ENCODE measurements at places on chromosomes 3 and 15.

- DNase-seq: peak; percentile 70
These were observed 15.4 kb downstream of the NR2C2 start for GRCh38 chr3:14962762-14963161.

DNA sequence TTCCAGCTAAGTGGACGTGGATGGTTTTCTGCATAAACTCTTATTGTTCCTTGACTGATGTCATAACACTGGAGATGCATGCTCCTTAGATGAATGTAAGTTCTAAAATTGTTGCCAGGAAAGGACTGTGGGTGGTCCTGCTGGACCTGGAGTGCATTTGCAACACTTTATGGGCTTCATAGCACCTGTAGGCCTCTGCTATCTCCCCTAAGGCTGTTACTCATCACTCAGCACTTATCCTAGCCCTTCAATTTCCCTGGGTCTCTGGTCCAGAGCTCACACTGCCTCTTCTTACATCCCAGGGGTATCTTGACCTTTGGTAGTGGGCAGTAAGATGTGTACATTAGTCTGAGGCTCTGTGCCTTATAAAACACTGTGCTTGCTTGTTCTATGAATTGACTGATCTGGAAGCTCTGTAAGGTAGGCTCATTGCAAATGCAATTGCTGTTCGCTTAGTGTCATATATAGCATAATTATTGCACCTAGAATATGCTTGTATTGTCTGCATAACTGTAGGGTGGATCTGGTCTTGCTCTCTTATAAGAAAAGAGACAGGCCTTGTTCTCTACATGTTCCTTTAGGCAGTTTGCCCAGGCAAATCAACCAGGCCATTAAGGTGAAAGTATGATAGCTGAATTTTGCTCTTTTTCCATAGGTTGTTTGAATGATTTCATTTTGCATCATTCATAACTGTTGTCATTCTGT is 35.8 kb downstream of the SLCO3A1 start:
- no peak for DNase-seq

- peak; percentile 62 for DNase-seq
These were observed 747 bp downstream of the PLD1 start for GRCh38 chr3:171809611-171809860.

DNA sequence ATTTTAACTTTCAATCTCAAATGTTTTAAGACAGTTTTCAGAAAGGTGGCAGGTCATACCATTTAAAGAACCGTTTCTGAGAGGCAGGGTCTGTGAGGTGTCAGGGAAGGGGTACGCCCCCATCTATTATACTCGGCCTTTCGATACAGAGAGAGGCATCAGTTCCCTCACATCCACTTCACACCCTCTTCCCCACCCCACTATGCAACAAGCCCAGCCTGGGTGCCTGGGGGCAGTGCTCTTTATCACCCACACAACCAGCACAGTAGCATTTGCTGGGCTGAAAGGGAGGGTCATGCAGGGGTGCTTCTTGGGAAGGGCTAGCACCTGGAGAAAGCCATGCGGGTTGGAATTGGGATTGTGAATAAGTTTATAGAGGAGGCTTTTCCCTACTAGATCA is 56.0 kb upstream of the KCNMB2 start:
- DNase-seq: no peak

GRCh38 chr15:38054488-38054887 is 120.0 kb downstream of the TMCO5A start:
- DNase-seq: peak; percentile 67

- DNase-seq: no peak
These were observed 467 bp downstream of the TIPIN start for GRCh38 chr15:66356077-66356358.

GRCh38 chr3:160747422-160747821 is 8.6 kb upstream of the PPM1L start:
- no peak for DNase-seq

- DNase-seq: peak; percentile 42
These were observed 230.6 kb upstream of the CNTN3 start for GRCh38 chr3:74845081-74845480.

DNA sequence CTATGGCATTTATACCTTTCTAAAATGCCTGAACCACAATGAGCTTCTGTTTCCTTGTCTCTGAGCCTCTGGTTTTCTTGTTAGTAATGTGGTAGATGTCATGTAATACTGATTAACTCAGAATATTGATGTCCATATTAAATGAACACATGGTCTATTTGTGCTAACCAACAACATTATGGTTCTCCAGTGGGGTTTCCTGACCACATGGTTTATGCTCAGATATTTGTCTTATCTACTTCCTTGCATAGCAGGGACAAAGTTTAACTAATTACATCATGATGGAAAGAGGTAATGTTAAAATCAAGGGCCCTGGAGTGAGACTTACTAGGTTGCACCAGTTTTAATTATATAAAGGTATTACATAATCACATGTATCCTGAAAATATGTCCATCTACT is 62.6 kb upstream of the SCN10A start:
- no peak for DNase-seq

DNA sequence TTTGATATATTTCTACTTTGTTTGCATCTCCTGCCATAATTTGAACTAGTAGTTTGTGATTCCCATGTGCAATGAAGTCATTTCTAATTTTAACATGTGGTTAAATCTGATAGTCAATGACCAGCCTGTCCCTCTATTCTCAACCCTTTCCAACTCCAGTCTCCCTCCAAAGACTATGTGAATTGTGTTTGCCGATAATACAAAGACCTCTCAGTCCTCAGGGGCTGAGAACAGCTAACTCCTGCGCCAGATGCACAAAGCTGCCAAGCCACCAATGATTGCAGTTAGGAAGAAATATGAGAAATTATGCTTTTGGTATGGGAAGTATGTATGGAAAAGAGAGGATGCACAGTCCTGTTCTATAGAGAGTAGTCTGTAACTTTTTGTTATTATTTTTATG is 54.0 kb downstream of the KCNH8 start:
- no peak for DNase-seq

DNA sequence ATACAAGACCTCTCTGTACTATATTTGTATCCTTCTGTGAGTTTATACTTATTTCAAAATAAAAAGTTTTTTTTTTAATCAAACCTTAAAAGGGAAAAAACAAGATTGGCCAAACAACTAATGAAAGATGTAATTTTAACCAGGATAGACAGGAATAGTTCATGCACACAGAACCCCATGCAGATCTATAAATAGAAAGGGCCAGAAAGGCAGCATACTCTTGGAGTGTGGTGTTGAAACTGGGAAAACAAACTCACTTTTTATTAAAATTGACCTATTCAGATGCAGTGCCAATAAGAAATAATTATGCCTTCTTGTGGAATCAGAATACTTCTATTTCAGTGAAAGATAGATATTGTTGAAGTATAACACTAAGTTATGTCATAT is 204.6 kb downstream of the PLCL2 start:
- no peak for DNase-seq

- DNase-seq: no peak
These were observed 2.3 kb downstream of the TSPAN3 start for GRCh38 chr15:77068633-77069032.

- no peak for DNase-seq
These were observed 85.8 kb upstream of the OSBPL11 start for GRCh38 chr3:125681146-125681545.

DNA sequence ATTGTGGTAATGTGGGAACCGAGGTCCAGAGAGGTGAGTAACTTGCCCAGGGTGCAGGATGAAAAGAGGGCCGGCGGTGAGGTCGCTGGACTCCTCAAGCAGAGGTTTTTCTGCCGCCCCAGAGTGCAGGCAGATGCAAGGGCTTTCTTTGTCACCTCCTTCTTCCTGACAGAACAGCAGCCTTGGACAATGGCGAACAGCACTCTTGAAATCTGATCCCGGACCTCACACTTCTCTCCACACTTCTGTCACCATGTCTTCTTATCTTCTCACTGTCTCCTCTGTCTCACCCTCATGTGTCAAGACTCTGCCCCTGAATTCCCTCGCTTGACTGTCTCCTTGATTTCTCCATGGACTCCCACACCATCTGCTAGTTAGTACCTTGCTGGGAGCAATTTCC is 15.4 kb upstream of the VPS8 start:
- DNase-seq: no peak

- DNase-seq: no peak
These were observed 23.7 kb downstream of the SETMAR start for GRCh38 chr3:4326868-4327267.

DNA sequence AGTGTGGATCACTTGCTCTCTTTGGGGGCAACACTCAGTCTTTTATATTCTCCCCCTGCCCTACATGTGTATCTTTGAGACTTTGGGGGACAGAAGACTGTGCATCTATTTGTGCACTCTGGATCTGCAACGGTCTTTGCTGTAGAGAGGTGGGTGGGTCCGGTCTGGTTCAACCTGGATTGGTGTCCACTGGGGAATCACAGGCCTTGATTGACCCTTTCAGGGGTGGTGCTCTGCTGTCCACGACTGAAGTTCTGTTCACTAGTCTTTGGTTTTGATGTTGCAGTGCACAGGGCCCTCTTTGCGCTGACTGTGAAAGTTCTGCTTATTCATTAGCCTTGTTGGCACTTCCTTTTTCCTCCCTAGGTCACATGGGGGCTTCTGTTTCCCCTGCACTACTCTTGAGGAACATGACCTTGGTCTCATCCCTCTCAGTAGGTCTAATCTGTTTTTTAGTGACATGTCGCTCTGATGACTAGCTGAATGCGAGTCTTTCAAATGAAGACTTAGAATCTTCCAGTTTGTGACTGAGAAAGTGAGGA is 284.2 kb downstream of the SV2B start:
- DNase-seq: no peak

GRCh38 chr3:54033761-54034160 is 88.6 kb upstream of the CACNA2D3 start:
- DNase-seq: no peak

- no peak for DNase-seq
These were observed 316.7 kb upstream of the TBL1XR1 start for GRCh38 chr3:177513815-177514610.

GRCh38 chr3:94009608-94010007 is 18.8 kb downstream of the STX19 start:
- no peak for DNase-seq

- no peak for DNase-seq
These were observed 38.7 kb downstream of the PDIA5 start for GRCh38 chr3:123105201-123106189.

DNA sequence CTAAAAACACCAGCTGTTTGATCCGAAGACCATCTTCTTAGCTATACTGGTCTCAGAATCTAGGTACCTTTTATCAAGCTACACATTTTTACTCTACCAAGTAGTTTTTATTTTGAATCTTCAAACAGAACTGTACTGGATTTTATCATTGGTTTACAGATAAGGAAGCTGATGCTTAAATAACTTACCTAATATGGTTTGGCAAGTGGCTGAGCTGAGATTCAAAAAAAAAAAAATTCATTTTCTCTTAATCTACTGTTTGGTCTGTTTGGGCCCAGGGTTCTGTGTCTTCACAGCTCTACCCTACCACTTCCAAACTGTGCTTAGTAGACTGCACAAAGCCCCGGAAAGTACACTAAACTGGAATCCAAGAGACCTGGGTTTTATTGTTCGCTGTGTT is 35.7 kb downstream of the ZNF860 start:
- DNase-seq: no peak

DNA sequence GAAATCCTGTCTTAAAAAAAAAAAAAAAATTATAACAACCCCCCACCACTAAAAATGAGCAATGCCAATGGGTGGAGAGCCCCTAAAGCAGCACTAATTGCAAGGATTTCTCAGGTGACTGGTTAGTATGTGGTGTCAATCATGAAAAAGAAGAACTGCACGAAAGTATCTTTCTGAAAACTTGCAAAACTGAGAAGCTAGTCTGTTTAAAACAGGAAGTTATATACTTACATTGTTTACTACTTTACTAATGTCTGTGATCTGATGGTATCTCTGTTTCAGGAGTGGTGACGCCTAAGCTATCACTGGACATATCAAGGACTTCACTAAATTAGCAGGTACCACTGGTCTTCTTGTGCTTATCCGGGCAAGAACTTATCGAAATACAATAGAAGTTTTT is at the start of gene CCR3:
CCR3 (plus strand) TSS at position 341 of the 400 bp plus-strand sequence. CDS start 22,699 bp downstream, outside the sequence.
- no peak for DNase-seq

DNA sequence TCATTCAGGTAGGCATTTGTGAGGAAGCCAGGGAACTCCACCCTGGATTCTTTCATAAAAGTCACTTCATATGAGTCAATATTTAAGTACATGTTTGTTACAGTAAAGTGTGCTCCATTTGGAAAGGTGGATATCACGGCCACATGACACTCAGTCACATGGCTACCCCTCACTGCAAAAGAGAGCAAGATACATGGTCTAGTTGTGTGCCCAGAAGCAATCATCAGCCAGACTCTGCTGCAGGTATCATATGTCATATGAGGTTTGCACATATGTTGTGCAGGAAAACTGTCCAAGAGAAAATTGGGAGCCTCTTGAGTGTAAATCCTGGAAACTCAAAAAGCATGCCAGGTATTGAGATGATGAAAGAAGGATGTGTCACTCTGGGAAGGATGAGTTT is 55.0 kb upstream of the NMNAT3 start:
- DNase-seq: no peak

DNA sequence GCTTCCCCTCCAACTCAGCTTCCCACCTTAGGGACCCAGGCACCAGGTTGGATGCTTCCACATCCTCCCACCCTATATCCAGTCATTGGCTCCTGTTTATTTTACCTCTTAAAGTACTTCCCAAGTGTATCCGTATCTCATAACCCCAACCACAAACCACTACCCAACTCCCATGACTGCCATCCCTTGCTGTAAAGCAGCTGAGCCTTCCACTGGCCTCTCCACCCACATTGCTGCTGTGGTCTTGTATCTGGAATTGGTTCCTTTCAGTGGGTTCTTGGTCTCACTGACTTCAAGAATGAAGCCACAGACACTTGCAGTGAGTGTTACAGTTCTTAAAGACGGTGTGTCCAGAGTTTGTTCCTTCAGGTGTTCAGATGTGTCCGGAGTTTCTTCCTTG is 79.8 kb upstream of the HRH1 start:
- no peak for DNase-seq

- no peak for DNase-seq
These were observed 149.4 kb downstream of the ADAMTS17 start for GRCh38 chr15:100192097-100193080.

DNA sequence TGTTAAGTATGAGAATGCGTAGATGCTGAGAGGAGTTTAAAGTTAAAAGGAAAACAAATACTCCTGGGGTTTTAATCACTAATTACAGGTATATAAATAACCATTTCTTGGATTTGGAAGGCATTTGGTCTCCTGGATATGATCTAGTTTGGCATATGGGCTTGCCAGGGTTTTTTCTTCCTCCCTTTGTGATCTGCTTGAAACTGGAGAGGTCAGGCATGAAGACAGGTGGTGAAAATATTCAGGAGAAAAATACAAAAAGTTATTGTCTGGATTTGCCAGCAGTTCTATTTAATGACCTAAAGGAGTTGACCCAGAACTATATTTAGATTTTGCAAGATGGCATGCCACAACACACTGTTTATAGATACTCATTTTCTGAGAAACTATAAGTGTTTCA is 136.3 kb downstream of the DIPK2A start:
- no peak for DNase-seq

All from fibroblast of skin of right quadriceps (primary cell).